Muscle of back (tissue), 13 donors: ENCODE measurements at places on chromosomes 1 and 21.

GRCh38 chr1:247111259-247111699 lies 7.1 kb upstream of the ZNF669 start:
- no peak for DNase-seq

DNA sequence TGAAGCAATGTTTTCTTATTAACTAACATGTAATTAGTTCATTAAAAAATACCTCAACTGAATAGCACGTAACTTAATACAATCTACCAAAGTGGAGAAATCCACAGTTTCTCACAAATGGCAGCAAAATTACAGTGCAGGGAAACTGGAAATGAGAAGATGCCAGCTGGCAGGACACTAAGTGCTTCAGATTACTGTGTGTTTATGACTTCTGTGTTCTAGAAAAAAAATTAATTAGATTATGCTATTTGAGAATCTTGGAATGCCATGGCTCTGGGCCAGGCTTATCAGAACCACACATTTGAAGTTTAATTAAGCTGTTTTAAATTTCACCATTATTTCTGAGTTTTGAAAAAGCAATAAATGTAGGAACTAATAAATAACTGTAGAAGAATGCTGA lies 357.6 kb downstream of the TGFB2 start:
- DNase-seq: no peak

DNA sequence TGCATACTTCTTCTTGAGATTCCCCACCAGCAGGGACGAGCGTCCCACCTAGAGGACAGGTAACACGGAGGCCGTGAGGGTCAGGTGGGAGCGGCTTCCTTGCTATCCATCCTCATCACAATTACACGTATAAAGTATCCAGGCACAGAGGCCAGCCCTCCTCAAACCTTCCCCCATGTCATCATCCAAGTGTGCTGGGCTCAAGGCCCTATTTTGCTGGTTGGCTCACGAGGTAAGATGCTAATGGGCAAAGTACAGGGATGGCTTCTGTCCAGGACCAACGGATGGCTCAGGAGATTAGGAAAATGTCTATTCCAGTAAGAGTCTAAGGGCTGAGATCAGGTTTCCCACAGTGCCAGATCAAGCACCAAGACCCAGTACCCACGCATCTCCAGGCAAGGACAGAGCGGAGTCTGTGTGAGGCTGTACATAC lies 11.5 kb upstream of the A3GALT2 start:
- no peak for DNase-seq

DNA sequence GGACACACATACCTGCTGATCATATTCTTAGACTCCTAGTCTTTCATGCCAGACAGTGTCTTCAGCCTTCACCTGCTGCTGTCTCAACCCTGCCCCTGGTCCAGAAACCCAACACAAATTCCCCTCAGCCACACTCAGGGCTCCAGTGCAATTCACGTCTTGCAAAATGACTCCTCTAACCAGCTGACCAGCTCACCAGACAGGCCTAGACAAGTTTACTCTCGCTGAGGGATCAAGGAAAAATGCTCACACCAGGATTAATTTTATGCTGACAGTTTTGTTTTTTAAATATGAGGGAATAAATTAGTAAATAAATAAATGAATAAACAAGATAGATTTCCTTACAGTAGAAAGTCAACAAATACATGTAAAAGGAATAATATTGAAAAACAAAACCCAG lies 28.5 kb downstream of the CCDC185 start:
- no peak for DNase-seq

GRCh38 chr1:28066393-28067154 lies 21.8 kb downstream of the EYA3 start:
- no peak for DNase-seq

DNA sequence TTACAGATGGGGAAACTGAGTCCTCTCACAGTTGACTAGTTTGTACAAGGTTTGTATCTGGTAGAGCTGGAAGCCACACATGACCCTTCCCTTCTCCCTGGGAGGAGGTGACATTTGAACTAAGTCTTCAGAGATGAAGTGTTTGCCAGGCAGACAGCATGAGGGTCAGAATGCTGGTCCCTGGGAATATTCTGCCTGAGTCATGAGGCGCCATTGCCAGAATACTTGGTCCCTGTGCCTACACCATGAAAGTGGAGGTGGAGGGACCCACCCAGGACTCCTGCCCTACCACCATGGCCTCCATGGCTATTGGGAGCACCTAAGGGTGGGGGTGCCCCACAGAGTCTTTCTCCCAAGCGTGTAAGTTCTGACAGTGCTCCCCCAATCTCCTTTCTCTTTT lies 7.0 kb downstream of the RPS6KA1 start:
- no peak for DNase-seq

DNA sequence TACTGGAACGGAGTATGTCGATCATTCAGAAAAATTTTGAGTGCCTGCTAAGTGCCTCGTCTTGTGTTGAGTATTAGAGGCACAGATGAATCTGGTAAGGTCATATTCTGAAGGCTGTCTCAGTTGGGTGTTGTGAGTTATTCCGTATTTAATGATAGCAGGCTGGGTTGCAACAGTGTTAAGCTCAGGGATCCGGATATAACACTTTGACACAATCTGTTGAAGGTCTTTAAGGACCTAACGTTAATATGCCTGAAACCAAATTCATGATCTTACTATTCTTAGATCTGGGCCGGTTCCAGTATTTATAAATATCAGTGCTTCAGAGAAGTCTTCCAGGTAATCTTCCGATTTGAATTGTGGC lies 555 bp downstream of the PRPF38A start:
- peak; percentile 3 for DNase-seq

DNA sequence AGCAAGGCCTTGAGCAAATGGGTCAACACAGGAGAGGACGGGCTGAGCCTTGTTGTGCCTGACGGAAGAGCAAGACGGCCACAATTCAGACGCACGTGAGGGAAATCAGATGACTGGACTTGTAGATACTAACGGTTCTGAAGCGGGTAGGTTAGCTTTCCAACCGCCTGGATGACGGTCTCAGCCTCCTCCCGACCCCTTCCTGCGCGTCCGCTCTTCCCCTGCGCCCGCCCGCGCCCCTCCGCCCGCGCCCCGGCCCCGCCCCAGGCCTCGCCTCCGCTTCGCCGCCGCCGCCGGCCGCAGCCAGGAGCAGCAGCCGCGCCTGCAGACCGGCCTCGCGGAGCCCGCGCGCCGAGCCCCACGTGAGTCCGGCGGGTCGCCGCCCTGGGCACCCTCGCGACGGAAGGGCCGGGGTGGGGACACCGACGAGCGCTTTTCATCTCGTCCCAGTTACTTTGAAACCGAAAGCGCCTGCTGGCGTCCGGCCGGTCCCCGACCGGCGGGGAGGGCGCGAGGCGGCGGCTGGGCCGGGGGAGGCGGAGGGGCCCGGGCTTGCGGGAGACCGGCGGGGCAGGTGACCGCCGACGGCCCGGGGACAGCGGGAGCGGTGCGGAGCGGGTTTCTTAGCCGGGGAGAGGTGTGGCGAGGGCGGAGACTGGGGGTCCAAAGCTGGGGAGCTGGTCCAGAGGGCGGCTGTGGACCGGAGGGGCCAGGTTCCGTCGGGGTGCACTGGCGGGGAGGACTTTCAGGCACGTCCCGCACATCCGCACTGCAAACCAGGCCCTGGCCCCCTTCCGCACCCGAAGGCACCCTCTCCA lies at the start of gene TRAF5:
TSS of gene TRAF5 (plus strand) at position 306 of the 818 bp plus-strand sequence. CDS start 26,407 bp downstream, outside the sequence.
- peak; percentile 55 for DNase-seq

DNA sequence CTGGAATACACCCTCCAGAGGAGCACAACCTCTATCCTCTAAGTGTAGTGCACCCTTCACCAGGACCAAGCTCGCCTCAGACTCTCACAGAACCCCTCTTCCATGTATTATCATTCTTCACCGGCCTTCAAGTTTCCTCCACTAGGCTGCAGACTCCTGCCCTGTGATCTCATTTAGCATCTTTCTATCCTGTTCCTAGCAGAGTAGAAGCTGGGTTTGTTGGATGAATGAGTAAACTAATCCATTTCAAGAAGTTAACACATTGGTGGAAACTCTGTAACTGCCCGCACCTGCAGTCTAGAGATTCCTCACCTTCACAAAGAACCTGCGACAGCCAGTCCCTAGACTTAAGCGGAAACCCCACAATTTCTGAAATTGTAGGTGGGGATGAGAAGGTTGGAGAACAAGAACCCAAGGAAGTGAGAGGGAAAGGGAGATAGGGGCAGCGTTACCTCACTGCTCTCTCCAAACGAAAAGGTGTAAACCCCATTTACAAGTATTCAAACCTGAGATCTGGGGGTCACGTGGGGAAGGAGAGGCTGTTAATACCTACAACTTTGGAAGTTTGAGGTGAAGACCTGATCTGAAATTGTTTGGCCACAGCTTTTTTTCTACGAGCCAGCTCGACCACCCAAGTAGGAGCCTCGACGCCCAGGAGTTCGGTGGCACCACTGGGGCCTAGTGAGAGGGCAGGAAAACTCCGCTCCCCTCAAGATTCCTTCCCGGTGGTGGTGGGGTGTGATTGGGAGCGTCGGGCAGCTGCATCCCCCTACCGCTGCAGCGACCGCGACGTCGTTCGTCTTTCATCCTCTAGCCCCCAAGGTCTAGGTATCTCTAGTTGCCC lies 1.2 kb downstream of the PTPN14 start:
- no peak for DNase-seq

DNA sequence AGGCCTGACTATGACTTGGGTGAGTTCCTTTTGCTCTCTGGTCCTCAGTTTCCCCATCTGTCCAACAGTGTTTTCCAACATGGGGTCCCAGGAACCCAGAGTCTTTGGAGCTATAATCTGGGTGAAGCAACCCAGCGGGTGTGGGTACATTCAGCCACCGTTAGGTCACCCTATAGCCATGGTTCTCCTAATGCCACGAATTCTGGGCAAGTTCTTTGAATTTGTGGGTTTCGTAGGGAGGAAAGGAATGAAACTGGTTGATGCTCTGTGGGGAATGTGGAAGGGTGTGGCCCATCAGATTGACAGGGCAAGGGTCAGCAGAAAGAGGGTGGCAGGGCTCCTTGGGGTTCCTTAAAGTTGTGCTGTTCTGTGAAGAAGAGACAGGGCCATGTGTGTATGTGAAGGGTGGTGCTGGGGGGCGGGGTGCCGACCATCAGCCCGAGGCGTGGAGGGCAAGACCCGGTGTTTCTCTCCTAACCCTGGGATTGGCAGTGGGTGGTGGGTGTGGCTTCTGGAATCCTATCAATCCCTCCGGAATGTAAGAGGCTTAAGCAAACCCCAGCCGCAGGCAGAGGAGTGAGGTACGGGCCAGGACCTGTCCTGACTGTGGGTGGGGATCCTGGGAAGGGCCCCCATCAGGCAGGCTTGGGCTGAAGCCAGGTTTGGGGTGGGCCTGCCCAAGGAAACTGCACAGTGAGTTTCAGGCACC lies 35.5 kb upstream of the ZNF362 start:
- no peak for DNase-seq

DNA sequence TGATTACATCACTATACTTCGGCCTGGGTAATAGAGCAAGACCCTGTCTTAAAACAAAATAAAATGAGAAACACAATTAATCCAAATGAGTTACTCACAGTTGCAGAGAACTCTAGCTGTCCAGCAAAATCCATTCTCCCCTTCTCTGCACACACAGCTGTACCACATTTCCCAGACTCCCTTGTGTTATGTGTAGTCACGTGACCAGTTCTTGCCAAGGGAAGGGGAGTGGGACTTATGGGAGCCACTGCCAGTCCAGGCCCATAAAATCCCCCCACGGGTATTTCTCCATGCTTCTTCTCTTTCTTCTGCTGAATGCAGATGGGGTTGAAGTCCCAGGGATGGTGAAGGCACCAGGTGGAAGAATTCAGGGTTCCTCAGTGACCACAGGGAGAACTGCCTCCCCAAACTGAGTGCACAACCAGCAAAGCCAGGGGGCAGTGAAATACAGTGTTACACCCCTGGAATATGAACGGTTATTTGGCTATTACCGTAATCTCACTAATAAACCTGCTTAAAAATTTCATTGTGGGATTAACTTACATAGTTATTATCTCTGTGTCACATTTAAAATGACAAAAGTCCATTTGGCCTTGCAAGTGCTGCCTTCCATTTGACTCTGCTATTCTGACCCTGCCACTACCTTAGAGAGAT lies 85.6 kb upstream of the FMN2 start:
- no peak for DNase-seq

DNA sequence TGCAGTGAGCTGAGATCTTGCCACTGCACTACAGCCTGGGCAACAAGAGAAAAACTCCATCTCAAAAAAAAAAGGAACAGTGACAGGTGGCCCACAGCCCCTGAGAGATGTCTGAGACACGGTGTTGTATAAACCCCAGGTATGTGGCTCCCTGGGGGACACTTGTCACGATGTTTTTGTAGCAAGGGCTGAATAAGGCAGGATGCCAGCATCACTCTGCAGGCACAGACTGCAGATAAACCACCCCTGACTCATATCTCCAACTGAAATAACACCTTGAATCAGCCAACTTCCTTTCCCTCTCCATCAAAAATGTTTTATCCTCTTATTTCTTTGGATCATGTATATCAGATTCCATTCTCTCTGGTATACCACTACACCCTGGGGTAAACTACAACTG lies 52.5 kb downstream of the NMNAT2 start:
- DNase-seq: no peak

DNA sequence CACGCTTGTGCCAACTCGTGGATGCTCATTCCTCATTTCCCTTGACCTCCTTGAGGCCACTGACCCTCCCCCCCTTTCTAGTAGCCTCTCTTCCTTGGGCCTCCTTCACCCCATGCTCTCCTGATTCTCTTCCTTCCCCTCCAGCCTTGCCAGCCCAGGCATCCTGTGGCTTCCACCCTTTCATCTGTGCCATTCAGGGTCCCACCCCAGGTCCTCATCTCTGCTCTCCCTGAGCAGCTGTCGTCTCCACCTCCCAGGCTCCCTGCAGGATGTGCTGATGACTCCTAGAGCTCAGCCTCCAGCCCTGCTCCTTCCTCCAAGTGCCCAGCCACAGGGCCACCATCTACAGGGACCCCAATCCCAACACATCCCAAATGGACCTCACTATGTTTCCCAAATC lies 197.4 kb downstream of the GRIK3 start:
- no peak for DNase-seq
